ENCODE measurements at places on chromosomes 6 and 20. TPM values are rescaled to one million over a fixed set of nuclear protein-coding genes. Genes with fewer than 3 reads are reported as not detected.

DNA sequence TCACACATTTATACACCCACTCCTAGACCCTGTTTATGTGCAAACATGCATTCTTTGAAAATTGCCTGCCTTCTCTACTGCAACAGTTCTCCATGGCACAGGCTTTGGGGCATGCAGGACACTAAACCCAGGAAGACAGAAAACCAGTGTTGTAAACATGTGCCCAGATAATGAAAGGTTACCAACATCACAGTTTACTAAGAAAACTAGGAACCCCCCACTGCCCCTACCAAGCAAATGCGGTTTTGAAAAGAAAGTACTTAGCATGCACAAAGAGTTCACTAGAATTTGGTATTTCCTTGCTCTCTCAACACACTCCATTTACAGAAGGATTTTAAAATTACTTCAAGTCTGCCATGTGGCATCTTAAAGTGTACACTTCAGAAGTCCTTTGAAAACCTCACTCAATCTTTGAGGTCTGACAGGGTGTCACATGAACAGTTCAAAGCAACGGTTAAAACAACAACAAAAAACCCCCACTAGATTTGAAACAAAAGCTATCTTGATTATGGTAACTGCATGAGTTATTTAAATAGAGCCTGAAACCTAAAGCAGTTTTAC lies 245.0 kb downstream of the GMPR start:
- H3K36me3 ChIP-seq, result no peaks in the 10 kb centered on the region
- H3K4me1 ChIP-seq, result no peaks in the 10 kb centered on the region
- no peaks in the 10 kb centered on the region for H3K27me3 ChIP-seq
- no peak overlapping the region for H3K4me3 ChIP-seq
- DNase-seq, result no peak

The SLC17A4 gene
- 1.9 TPM for total RNA-seq

GRCh38 chr6:81997090-81997926 lies 244.8 kb upstream of the TENT5A start:
- no peaks in the 10 kb centered on the region for H3K36me3 ChIP-seq
- H3K27me3 ChIP-seq, result no peaks in the 10 kb centered on the region
- no peak overlapping the region for H3K4me3 ChIP-seq
- peaks cover 9% of the 10 kb centered on the region for H3K4me1 ChIP-seq

The KHDRBS2 gene
- not detected for total RNA-seq

DNA sequence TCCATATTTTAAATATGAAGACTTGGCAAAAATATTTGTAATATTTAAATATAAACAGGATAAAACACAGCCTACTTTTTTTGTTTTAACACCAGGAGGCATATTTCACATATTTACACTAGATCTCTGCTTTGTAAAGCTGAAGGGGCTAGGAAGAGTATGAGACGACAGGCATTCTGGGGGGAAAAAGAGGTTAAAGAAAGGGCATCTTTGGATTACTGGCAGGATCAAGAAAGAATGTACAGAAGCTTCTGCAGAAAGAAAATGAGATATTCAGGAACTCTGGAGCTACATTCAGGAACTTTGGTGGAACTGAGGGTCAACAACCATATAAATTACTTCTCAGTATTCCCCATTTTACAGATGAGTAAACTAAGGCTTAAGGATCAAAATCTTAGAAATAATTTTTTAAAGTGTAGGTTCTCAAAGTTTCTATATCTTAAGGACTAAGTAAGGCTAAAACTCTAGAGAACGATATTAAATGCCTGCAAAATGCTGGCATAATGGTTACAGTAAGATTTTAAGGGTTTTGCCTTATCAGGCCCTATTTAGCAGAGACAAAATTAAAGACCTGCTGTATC lies 156.5 kb downstream of the CDK19 start:
- H3K36me3 ChIP-seq, result no peaks in the 10 kb centered on the region
- H3K27ac ChIP-seq, result no peak overlapping the region
- H3K4me3 ChIP-seq, result no peak overlapping the region
- H3K27me3 ChIP-seq, result no peaks in the 10 kb centered on the region
- DNase-seq, result no peak

All from Calu3 (cell line).